ENCODE measurements at places on chromosomes 5 and 9.

DNA sequence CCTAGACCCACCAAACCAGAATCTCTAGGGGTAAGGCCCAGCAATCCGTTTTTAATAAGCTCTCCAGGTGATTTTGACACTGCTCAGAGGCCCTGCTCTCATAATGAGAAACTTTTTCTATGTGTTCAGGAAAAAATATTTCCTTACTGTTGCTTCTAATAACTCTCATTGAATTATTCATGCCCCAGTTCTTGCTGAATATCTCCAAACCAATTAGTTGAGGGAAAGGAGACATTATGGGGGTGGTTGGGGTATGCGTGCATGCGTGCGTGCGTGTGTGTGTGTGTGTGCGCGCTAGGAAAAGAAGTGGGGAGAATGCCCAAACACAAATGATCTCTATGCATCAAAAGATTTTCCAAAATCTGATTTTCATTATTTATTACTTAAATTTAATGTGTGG lies 411.4 kb downstream of the PIK3R1 start:
- no peak for DNase-seq

DNA sequence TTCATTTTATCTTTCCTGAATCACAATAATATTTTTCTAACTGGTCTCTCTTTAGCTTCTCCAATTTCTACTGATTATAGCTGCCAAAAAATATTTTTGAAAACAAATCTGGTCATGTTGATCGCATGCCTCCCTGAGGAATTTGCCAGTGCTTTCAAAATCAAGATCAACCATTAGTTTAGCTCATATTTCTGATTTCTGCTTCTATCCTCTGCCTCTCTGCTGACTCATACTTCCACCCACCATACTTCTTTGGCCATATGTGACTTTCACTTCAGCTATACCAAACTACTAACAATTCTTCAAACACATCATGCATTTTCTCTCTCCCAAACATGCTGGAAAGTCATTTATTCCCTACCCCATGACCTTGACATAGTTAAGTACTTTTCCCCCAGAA lies 636.5 kb downstream of the TLE1 start:
- no peak for DNase-seq

- DNase-seq: no peak
These were observed 1014.0 kb upstream of the SEMA6A start for GRCh38 chr5:117588611-117589010.

GRCh38 chr5:7146886-7147285 lies 249.1 kb upstream of the ADCY2 start:
- no peak for DNase-seq

DNA sequence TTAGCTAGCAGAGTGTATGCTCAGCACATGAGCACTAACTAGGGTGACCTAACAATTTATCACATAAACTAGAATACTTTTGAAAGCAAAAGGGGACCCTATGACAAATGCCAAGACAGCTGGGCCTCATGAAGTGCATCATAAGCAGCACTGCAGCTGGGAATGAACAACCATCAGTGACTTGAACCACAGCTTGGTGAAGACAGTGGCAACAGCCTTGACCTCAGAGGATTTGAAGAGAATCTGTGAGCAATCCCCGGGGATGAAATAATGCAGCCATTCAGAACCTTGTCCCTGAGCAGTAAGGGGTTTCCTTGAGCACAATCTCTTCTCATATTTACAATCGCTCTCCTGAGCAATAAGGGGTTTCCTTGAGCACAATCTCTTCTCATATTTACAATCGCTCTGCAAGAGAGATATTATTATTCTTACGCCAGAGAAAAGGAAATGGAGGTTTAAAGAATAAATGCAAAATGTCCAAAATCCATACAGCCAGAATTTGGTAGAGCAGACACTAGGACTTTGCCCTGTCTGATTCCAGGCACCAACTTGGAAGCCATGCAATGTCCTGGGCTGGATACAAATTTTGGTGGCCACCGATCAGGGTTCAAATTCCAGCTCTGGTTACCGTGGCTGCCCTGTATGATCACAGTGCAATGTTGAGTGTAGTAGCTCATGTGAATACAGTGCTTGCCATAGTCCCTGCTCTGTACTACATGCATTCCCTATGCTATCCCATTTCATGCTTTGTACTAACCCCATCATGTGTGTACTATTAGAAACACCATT lies 846 bp upstream of the NSG2 start:
- no peak for DNase-seq

- peak; percentile 40 for DNase-seq
These were observed 175.8 kb upstream of the CHD1 start for GRCh38 chr5:99104538-99105132.

- DNase-seq: no peak
These were observed 209.8 kb downstream of the CSNK1G3 start for GRCh38 chr5:123721675-123722276.

- no peak for DNase-seq
These were observed 17.7 kb downstream of the NINJ1 start for GRCh38 chr9:93116072-93116961.

GRCh38 chr5:151148583-151148982 lies 9.0 kb downstream of the ANXA6 start:
- DNase-seq: no peak

- DNase-seq: no peak
These were observed 648.6 kb downstream of the SEMA5A start for GRCh38 chr5:8897316-8897715.

- no peak for DNase-seq
These were observed 133.9 kb downstream of the GRIA1 start for GRCh38 chr5:153624451-153624765.

DNA sequence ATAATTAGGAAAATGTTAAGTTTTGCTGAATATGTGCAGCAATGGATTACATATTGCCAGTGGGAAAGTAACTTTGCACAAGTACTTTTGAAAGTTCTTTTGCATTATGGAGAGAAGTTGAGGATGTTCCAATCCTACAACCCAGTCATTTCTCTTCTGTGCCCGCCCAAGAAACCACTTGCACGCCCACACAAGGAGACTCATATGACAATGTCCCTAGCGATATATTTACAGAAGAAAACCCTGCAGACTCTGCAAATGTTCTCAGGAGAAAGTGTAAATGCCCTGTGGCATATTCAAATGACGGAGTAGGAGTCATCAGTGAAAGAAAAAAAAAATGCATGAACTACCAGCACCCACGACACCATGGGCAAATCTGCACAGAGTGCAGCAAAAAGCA lies 356.5 kb downstream of the CTNND2 start:
- no peak for DNase-seq

DNA sequence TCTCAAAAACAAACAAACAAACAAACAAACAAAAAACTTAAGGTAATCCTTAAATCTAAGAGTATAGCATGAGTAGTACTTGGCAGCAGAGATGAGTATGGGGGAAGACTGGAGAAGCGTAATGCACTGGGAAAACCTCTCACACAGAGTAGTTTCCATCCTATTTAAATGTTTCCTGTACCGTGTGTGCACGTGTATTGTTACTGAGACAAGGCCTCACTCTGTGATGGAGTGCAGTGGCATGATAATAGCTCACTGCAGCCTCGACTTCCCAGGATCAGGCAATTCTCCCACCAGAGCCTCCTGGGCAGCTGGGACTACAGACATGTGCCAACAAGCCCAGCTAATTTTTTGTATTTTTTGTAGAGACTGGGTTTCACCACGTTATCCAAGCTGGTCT lies 2.9 kb downstream of the UIMC1 start:
- DNase-seq: no peak

GRCh38 chr5:102792705-102793104 lies 37.6 kb downstream of the PAM start:
- no peak for DNase-seq

DNA sequence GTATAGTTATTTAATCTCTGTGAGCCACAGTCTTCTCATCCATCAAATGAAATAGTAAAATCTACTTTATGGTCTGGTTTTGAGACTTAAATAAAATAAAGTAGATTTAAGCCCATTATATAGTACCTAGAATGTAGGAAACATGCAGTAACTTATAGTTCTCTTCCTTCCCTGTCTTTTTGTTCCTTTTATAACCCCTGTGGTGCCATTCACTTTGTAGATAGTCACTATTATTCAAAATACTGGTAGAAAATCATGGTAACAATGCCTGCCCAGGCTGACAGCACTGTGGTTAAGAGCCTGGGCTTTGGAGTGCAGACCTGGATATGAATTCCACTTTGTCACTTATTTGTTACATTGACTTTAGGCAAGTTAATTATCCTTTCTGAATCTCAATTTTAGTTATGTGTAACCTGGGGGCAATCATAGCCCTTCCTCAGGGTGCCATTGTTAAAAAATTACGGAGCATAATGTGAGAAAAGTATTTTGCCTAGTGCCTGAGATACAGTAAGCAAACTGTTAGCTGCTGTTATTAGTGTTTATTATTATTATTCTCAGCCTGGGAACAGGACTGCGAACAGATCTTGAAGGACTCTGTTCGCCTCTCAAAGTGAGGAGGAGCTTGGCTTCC lies 100.4 kb downstream of the RALGPS1 start:
- DNase-seq: no peak

DNA sequence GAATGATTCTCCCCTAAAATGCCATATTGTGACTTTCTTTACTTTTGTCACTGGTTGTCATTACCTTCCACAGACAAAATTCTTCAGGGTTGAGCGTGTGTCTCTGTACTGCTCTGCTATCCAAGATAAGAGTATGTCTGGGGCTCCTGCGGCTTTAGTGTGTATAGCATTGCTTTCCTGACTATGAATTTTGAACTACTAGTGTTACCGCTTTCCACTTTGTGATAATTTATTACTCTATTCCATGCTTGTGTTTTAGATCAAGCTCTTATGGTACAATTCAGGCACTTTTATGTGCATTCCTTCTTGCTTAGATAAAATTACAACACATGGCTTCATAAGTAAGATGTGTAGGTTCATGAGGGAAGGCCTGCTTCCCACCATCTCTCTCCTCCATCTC lies 51.5 kb upstream of the MEF2C start:
- DNase-seq: no peak

DNA sequence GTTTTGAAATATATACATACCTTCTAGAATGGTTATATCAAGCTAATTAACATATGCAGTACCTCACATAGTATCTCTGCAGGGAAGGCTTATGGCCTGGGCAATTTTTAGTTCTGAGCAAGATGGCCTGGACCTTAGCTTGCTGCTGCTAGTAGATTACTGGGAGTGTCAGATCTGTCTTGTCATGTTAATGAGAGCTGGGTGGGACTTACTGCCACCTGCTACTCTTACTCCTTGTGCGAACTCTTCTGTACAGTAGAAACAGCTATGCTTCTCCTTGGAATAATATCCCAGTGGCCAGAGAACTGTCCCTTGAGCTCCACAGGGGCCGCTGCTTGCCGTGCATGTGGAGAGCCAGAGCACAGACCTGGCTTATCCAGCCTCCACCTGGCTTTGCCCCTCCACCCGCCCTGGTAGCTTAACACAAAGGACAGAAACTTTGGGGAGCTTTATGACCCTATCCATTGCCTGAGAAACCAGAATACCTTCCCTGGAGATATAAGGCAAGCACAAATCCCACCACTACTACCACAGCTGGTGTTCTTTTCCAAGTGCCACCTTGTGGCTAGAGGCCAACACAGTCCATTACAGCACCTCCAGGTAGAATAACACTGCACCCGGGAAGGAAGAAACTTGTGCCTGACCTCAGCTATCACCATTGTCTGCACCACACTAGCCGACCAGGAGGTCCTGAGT lies 74.4 kb upstream of the RUSC2 start:
- no peak for DNase-seq

- no peak for DNase-seq
These were observed 200.0 kb downstream of the FAM170A start for GRCh38 chr5:119829341-119829740.

- no peak for DNase-seq
These were observed 196.2 kb upstream of the TARS1 start for GRCh38 chr5:33244441-33245150.

- DNase-seq: no peak
These were observed 101.4 kb downstream of the PPARGC1B start for GRCh38 chr5:149831492-149831891.

- DNase-seq: no peak
These were observed 152.5 kb downstream of the MACROH2A1 start for GRCh38 chr5:135246605-135246922.

GRCh38 chr9:1454616-1455347 lies 404.6 kb downstream of the DMRT2 start:
- DNase-seq: no peak

- DNase-seq: no peak
These were observed 4.3 kb upstream of the TRIO start for GRCh38 chr5:14138608-14139540.

DNA sequence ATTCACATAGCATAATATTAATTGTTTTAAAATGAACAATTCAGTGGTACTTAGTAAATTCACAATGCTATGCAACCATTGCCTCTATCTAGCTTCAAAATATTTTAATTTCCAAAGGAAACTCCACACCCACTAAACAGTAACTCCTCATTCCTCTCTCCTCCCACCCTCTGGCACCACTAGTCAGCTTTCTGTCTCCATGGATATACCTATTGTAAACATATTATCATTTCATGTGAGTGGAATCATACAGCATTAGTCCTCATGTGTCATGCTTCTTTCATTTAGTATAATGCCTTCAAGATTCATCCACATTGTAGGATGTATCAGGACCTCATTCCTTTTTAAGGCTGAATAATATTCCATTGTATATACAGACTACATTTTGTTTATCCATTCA lies 48.6 kb downstream of the PHF2 start:
- DNase-seq: no peak

GRCh38 chr5:83172655-83173054 lies 95.3 kb downstream of the XRCC4 start:
- no peak for DNase-seq

DNA sequence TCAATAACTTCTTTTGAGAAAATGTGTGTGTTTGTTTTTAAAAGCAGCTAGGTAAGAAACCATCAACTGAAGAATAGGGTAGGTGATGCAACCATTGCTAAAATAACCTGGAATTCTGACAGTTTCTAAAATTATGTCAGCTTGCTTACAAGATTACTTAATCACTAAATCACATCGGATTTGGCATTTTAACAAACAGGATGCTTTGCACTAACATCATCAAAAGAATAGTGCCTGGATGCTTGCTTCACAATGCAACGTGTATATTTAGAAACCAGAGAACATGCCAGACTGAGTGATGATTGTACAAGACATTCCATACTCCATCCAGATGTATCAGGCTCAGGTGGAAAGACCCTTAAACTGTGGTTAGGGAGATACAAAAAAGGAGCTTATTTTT lies 43.9 kb downstream of the PAM start:
- DNase-seq: no peak

Measured in COR-L47 (cell line).